WTC11 (cell line): ENCODE measurements at places on chromosomes 5 and 9. TPM values are rescaled to one million over a fixed set of nuclear protein-coding genes. Genes with fewer than 3 reads are reported as not detected.

MCIDAS gene
- 0.20 TPM in 1 of 3 replicates, not detected in the others for total RNA-seq

KIF4B gene
- 0.07 to 0.09 TPM in 2 of 3 replicates, not detected in the other for total RNA-seq

- DNase-seq: no peak
- H3K4me3 ChIP-seq: no peak overlapping the region
- H3K27me3 ChIP-seq: no peaks in the 10 kb centered on the region
Observed at GRCh38 chr5:151070449-151070848, 10.4 kb downstream of the TNIP1 start.

- peaks cover 18% of the 10 kb centered on the region for H3K27me3 ChIP-seq
- no peak overlapping the region for H3K4me3 ChIP-seq
- no peaks in the 10 kb centered on the region for H3K4me1 ChIP-seq
- no peak for DNase-seq
- H3K27ac ChIP-seq: no peak overlapping the region
Observed at GRCh38 chr9:114737118-114737517, 55.1 kb upstream of the TEX48 start.

IL5 gene
- not detected in 3 replicates for total RNA-seq

DNA sequence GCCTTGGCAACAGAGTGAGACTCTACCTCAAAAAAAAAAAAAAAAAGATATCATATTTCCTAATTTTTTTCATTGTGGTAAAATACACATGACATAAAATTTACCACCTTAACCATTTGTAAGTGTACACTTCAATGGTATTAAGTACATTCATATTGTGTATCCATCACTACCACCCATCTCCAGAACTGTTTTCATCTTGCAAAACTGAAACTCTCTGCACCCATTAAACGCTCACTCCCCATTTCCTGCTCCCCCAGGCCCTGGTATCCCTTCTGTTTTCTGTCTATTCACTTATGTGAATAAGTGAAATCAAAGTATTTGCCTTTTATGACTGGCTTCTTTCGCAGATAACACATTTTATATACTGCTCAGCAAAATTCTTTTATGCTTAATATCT, 12.8 kb downstream of the LRRC8A start:
- H3K27me3 ChIP-seq: no peaks in the 10 kb centered on the region
- DNase-seq: no peak
- H3K36me3 ChIP-seq: peaks cover 27% of the 10 kb centered on the region

CDH18 gene
- 0.24 TPM in 1 of 3 replicates, not detected in the others for total RNA-seq

- peaks cover 12% of the 10 kb centered on the region for H3K4me1 ChIP-seq
- H3K36me3 ChIP-seq: no peaks in the 10 kb centered on the region
- no peak for DNase-seq
- no peak overlapping the region for H3K27ac ChIP-seq
- H3K27me3 ChIP-seq: no peaks in the 10 kb centered on the region
Observed at GRCh38 chr9:126443144-126443543, 116.5 kb downstream of the MVB12B start.

RABGAP1 gene
- 38.1 to 42.9 TPM (median 41.1 TPM) in 3 replicates for total RNA-seq
